Vagina (tissue), 2 donors: ENCODE measurements at places on chromosomes 6 and 20.

DNA sequence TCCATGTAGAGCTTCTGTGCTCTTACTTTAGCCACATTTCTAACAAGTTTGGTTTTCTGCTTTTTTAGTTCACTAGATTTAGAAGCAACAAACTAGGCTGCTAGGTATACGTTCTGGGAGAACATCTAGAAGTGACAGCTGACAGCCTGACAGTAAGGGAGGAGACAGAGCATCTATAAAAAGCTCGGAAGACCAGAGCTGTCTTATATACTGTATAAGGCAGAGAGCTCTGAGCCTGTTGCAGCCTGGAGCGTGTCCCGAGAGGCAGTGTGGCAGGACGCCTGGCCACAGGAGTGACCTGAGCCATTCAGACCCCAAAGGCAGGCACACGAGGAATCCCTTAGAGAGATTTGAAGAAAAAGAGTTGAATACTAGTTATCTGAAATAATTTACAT, 24.6 kb downstream of the PPP1R14C start:
- no peaks in the 10 kb centered on the region for H3K4me1 ChIP-seq
- no peak overlapping the region for H3K27ac ChIP-seq
- no peaks in the 10 kb centered on the region for H3K27me3 ChIP-seq
- no peak overlapping the region for H3K4me3 ChIP-seq

DNA sequence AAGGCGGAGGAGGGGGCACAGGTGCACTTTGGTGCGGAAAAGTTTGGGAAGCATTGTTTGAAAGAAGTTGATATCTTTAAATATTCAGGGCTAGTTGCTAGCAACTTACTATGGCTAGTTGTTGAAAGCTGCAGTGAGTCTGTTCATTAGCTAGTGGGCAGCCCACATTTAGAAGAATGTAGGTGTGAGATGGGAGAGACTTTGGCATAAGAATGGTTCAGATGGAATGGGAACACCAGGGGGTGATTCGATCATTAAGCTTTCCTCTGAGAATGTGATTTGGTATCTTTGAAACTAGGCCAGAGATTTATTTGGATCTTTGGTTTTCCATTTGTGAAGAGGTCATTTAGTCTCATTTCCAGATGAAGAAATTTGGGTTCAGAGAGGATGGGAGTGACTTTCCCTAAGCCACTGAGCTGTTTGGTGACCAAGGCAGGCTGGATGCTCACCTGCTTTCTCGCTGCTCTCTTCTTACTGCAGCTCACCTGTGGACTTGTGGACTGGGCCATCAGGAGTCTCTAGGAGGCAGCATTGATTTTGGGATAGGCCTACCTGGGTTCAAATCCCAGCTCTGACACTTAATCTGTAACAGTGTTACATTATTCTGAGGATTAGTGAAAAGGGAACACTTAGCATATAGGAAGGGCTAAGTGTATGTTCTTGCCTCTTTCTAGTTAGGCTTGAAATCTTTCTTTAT, 62.9 kb downstream of the CARMIL1 start:
- no peaks in the 10 kb centered on the region for H3K4me1 ChIP-seq
- H3K4me3 ChIP-seq = no peak overlapping the region
- no peak overlapping the region for H3K27ac ChIP-seq
- H3K27me3 ChIP-seq = no peaks in the 10 kb centered on the region

- no peaks in the 10 kb centered on the region for H3K36me3 ChIP-seq
- no peak overlapping the region for H3K4me3 ChIP-seq
- no peak for DNase-seq
- H3K27ac ChIP-seq = no peak overlapping the region
Observed at GRCh38 chr6:33600761-33601160, 20.4 kb upstream of the ITPR3 start.

GRCh38 chr6:150276937-150277742, 91.7 kb upstream of the IYD start:
- H3K4me1 ChIP-seq = no peaks in the 10 kb centered on the region
- no peak for DNase-seq
- H3K4me3 ChIP-seq = no peak overlapping the region

- no peaks in the 10 kb centered on the region for H3K36me3 ChIP-seq
- H3K4me3 ChIP-seq = no peak overlapping the region
- H3K27me3 ChIP-seq = no peaks in the 10 kb centered on the region
- no peak for DNase-seq
- H3K4me1 ChIP-seq = no peaks in the 10 kb centered on the region
- no peak overlapping the region for H3K27ac ChIP-seq
Observed at GRCh38 chr20:21956591-21956990, 251.1 kb downstream of the PAX1 start.

DNA sequence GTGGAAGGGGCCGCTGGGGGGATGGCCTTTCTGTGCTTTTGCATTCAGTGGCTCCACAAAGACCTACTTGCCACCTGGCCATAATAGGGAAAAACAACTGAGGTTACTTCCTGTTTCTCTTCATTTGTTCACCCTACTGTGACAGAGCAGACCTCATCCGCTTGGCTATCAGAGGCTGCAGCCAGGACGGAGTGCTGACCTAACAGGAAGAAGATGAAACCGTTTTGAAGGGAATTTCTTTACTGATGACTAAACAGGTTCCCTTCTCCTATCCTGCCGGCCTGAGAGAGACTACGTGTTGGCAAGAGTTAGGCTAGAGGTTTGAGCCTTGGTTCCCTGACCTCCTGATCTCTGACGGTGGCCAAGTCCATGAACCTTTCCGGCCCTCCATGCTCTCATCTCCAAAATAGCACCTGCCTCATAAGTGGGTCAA, 21.3 kb downstream of the PRR18 start:
- H3K4me1 ChIP-seq = no peaks in the 10 kb centered on the region
- H3K36me3 ChIP-seq = no peaks in the 10 kb centered on the region
- H3K4me3 ChIP-seq = no peak overlapping the region

DNA sequence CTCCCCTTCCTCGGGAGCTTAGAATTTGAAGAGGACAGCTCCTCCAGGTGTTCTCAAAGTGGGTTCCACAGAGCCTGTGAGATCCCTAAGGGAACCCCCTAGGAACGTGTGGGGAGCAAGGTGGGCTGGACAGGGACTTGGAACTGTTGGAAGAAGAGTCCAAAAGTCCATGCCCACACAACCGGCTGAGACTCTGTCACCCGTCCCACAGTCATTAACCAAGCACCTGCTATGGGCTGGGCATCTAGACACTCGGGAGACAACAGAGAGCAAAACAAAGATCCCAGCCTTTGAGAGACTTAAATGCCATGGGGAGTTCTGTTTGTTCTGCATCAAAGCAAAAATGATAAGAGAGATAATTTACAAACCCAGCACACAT, 51.9 kb upstream of the SAYSD1 start:
- H3K27me3 ChIP-seq = no peaks in the 10 kb centered on the region
- DNase-seq = no peak
- H3K36me3 ChIP-seq = no peaks in the 10 kb centered on the region

DNA sequence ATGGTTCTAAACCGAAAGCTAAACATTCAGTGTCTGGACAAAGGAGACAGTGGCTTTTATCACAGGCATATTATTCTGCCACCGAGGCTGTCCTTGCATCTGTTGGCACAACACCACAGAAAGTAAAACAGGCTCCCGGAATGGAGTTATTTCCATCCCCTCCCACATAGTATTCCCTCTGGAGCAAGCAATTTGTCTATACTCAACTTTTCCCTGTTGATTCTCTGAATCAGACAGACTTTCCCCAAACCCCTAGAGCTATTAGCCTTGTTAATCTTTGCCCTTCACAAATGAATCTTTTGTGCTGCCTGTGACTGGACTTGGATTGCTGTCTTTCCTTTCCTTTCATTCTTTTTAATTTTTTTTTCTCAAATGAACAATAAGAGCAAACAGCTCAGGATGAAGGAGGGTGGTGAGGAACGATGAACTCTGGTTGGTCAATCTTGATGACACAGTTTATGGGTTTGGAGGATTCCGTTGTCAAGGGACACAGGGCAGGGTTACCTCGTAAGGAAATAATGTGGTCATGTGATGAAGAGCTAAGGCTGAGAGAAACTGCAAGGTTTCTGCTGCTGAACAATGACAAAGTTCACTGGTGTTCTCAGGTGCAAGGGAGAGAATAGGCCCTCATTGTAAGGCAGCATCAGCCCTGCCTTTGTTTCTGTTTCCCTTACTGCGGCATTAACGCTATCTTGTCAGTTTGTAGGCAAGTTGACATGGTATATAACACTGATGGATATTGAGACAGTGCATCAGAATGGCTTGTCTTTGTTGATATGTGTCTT, 275.0 kb upstream of the BMP2 start:
- no peak for DNase-seq
- no peak overlapping the region for H3K4me3 ChIP-seq
- no peaks in the 10 kb centered on the region for H3K36me3 ChIP-seq

DNA sequence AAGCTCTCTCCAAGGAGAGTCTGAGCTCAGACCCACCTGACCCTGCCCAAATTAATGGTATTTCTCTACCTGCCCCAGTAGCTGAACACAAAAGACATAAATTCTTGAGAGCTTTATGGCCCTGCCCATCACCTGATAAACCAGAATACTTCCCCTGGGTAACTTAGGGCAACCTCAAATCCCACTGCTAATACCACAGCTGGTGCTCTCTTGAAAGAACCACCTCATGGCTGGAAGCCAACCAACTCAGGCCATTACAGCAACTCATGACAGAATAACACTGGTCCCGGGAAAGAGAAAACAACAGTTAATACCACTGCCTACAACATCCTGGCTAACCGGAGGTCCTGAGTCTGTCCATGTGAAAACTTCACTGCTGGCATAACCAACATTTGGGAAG, 328.6 kb downstream of the NKAIN2 start:
- no peaks in the 10 kb centered on the region for H3K36me3 ChIP-seq
- DNase-seq = no peak
- H3K4me3 ChIP-seq = no peak overlapping the region

GRCh38 chr6:142303176-142303533, 1.3 kb downstream of the ADGRG6 start:
- H3K27ac ChIP-seq = no peak overlapping the region
- H3K4me3 ChIP-seq = no peak overlapping the region
- H3K36me3 ChIP-seq = no peaks in the 10 kb centered on the region
- H3K27me3 ChIP-seq = no peaks in the 10 kb centered on the region
- no peak for DNase-seq
- H3K4me1 ChIP-seq = peaks cover 4% of the 10 kb centered on the region

DNA sequence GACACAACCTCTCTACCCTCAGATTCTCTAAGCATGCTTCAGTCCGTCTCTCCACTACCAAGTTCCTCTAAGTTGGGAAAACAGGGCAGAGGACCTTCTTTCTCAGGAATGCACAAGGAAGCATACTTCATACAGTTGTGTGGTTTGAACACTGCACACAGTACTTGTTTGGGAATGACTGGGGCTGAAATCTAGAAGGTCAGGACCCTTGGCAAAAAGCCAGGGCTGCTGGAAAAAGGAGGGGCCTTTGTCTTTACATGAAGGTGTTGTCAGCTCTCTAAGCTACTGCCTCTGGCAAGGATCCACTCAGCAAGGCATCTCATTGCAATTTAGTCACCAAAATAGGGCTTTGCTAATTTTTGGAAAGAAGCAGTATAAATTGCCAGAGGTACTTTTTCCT, 20.7 kb upstream of the HEY2 start:
- H3K4me1 ChIP-seq = no peaks in the 10 kb centered on the region
- no peaks in the 10 kb centered on the region for H3K27me3 ChIP-seq
- H3K27ac ChIP-seq = no peak overlapping the region
- no peak for DNase-seq
- no peak overlapping the region for H3K4me3 ChIP-seq
- H3K36me3 ChIP-seq = no peaks in the 10 kb centered on the region

DNA sequence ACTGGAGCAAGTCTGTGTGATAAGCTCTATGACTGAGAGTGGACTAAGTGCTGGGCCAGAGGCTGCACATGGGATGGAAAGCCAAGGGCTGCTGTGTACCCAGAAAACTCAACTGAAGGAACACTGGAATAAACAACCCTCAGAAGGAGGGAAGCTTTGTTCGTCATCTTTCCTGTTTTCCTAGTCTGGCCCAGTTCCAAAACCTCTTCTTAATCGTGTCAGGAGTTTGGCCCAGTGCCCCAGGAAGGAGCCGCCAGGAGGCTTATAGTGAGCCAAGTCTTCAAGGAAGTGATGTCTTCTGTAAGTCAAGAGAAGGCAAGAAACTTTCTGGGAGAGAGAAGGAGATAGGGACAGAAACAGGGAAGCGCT, 23.3 kb upstream of the TOP1 start:
- peaks cover 42% of the 10 kb centered on the region for H3K4me1 ChIP-seq
- H3K36me3 ChIP-seq = no peaks in the 10 kb centered on the region
- H3K27me3 ChIP-seq = no peaks in the 10 kb centered on the region
- H3K27ac ChIP-seq = peak overlapping the region; percentile 82

DNA sequence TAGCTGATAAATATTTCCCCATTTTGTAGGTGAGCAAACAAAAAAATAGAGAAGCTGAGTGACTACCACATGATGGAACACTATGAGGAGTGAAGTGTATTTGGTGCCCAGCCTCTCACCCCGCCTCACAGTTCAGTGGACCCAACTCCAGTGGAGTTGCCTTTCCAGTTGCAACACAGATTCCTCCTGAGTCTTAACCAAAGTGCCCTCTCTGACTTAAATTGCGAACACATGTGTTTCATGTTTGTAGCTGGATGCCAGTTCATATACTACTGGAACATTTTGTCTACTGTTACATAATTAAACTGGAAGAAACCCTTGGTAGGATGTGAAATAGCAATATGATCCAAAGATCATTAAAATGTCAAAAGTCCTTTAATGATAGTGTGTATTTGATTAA, 448.9 kb downstream of the COL12A1 start:
- no peak overlapping the region for H3K27ac ChIP-seq
- H3K36me3 ChIP-seq = no peaks in the 10 kb centered on the region
- H3K4me3 ChIP-seq = no peak overlapping the region
- no peaks in the 10 kb centered on the region for H3K27me3 ChIP-seq
- DNase-seq = no peak

DNA sequence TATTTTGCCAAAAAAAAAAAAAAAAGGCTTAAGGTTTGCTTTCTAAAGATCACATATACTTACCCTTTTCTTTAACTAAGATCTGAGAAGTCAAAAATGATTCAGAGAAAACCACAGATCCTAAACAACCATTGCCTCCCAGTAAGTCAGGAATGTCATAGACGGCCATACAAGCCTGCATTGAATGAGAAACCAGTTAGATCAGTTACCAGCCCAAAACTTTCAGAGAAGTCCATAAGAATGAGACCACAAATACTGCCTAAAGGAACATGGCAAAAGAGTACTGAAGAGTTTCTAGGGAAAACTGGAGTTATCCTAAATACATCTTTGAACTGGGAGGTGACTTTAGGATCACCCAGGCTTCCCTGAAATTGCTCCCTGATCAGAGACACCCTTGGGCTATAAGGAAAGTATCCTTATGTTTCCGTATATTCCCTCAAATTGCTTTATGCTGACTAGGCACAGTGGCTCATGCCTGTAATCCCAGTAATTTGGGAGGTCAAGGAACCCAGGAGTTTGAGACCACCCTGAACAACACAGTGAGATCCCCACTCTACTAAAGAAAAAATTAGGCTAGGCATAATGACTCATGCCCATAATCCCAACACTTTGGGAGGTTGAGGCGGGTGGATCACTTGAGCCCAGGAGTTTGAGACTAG, 79.4 kb upstream of the SLC4A11 start:
- H3K27me3 ChIP-seq = no peaks in the 10 kb centered on the region
- no peak overlapping the region for H3K4me3 ChIP-seq
- no peak overlapping the region for H3K27ac ChIP-seq
- no peaks in the 10 kb centered on the region for H3K36me3 ChIP-seq

- no peaks in the 10 kb centered on the region for H3K27me3 ChIP-seq
- no peak overlapping the region for H3K27ac ChIP-seq
- DNase-seq = no peak
- peaks cover 30% of the 10 kb centered on the region for H3K4me1 ChIP-seq
Observed at GRCh38 chr6:167566711-167567141, 241.8 kb downstream of the TTLL2 start.

- H3K36me3 ChIP-seq = peaks cover 6% of the 10 kb centered on the region
- peak overlapping the region; percentile 33 for H3K27ac ChIP-seq
Observed at GRCh38 chr20:4896971-4897497, 104.3 kb downstream of the SLC23A2 start.
